ENCODE measurements at places on chromosomes 13 and 19. TPM values are rescaled to one million over a fixed set of nuclear protein-coding genes. Genes with fewer than 3 reads are reported as not detected.

DNA sequence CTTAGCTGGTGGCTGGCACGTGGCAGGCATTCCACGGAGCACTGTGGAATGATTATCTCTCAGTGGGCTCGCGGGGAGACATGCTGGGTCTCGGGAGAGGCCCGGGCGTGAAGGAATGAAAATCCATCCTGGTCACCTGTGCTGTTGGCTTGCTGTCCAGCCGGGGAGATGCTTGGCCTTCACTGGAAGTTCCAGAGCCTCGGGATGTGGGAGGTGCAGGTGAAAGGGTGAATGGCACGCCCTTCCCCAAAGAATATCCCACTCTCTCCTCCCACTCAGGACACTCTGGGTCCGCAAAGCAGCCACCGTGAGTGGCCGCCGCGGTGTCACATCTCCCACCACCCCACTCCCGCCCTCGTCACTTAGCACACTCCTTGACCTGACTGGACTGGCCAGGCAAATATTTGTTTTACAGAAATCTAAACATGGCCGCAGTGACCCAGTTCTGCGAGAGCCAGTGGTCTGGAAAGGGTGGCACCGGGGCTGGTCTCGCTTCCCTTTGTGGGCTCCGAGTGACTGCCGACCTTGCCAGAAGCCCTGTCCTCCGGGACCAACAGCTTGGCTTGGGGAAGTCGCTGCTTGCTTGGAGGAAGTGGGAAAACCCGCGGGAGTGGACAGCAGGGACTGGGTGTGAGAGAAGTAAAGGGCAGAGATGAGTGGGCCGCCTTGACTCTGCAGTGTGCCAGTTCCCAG is 8.0 kb downstream of the DPP9 start:
- DNase-seq = no peak

- no peak for DNase-seq
Observed at GRCh38 chr13:68125087-68125480, 894.9 kb upstream of the PCDH9 start.

Gene LILRA5
- polyA plus RNA-seq = 0.94 TPM

DNA sequence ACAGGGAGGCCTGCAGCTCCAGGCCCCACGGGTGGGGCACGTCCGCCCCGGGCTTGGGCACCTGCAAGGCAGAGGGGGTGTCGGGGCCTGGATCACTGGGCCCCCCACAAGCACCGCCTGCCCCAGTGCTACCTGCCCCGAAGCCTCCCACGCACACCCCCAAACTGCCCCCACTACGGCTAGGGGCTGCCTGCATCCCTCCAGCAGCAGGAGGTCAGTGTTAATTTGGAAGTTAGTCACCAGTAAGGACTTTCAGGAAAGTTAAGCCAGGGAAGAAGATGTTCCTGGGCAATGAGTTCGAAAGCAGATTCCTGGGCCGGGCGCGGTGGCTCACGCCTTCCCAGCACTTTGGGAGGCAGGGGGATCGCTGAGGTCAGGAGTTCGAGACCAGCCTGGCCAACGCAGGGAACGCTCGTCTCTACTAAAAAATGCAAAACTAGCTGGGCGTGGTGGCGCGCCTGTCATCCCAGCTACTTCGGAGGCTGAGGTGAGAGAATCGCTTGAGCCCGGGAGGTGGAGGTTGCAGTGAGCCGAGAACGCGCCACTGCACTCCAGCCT is 5.5 kb downstream of the PEAK3 start:
- DNase-seq = no peak

Gene URAD
- not detected for polyA plus RNA-seq

- no peak for DNase-seq
Observed at GRCh38 chr19:40519352-40520322, 52.8 kb downstream of the SPTBN4 start.

DNA sequence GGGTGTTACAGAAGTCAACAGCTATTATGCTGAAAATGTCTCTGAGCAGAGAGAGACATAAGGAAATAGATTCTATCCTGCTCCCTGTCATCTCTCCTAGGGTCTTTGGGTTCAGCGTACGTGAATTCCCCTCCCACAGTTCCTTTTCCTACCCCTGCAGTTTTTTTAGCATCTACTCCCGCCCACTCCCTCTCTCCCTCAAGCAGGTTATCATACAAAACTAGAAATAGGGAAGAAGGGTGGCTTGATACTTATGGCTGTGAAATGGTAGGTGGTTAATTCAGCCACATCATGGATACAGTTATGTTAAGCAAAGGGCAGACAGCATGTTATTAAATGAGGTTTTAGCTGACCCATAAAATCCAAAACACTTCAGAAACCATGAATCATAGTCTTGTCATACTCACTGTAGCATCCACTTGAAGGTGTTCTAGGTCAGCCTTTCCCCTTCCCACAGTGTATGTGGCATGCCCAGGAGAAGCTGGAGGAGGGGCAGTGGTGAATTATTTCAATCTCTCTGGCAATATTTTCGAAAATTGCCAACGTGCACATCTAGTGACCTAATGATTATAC is 236.8 kb upstream of the SERP2 start:
- no peak for DNase-seq

DNA sequence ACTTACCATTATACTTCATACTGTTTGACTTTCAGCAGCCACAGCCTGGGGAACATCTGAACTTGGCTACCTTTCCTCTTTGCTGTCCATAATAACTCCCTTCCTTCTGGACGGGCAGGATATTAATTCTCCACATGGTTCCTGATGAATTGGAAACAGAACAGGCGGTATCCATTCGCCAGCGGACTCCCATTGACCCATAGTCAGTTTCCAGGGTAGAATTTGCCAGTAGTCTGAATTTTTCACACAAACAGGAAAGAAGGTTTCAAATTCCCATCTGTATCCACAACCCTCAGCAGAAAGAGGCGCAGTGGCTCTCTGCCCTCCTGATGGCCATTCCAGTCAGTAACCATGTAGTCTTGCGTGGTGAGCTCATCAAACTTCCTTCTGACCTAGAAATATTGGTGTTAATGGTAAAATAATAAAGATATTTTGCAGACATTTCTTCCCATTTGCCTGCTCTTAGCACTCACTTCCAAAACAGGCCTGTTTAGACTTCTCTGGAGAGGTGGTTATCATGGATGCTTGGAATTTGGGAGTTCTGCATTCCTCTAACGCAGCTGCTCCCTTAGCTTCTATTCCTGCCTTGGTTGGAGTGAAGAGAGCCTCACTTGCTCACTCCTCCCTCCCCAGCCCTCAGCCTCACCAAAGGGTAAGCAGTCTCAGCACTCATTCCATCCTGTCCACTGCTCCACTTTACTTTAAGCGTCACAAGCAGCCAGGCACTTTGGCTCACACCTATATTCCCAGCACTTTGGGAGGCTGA is 75.0 kb upstream of the OXGR1 start:
- peak; percentile 59 for DNase-seq

DNA sequence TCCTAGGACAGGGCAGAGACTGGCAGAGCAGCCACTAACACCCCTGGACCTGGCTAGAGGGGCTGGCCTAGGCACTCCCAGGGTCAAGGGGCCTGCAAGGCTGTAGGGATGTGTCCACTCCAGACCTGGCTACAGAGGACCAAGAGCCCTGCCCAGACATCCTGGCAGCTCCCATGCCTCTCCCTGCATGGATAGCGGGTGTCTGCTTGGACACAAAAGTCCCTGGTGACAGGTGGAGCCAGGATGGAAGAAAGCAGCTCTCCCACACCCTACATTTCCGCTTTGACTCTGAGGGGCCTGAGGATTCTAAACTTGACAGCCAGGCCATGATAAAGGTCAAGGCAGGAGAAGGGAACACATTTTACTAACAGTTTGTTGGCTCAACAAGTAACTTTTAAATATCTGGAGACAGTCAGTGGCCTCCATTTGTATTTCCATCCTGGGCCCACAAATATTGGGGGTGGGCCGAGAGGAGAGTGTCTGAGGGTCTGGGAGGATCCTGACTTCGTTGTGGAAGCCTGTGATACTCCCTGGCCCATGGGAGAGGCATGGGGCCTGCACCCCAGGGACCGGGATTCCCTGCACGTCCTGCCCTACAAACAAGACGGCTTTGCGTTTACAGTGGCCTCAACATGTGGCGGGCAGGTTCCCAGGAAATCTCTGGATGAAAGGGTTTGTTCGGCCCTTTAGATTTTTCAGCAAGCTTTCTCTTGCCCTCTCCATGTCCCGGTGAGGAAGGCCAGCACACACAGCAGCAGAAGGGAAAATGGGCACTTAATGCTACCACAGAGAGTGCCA is 19.8 kb upstream of the SLC7A9 start:
- no peak for DNase-seq

- no peak for DNase-seq
Observed at GRCh38 chr13:30192320-30193093, 114.8 kb downstream of the KATNAL1 start.

DNA sequence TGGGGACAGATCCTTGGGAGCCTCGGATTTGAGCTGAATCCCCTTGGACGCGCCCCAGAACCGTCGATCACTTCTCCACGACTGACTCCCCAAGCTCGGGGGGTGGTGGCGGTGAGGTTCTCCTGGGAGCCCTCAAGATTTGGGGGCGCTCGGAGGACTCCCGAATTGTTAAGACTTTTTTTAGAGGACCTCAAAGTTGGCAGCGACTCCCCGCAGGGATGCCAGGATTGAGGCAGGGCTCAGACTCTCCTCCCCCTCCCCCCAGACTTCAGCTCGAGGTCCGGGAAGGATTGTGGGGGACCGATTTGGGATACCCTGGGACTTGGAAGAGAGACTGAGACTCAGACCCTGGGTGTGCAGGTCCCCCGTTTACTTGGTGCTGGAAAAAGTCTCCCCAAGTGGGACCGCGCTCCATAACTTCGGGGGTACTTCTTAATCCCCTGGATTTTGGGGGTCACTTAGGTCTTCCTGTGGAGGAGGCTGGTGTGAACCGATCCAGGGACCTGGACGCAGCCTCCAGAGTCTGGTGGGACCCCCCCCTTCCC is 665 bp downstream of the VASP start:
- no peak for DNase-seq

GRCh38 chr19:55365245-55365644 is 2.2 kb upstream of the GARIN5B start:
- DNase-seq = no peak

DNA sequence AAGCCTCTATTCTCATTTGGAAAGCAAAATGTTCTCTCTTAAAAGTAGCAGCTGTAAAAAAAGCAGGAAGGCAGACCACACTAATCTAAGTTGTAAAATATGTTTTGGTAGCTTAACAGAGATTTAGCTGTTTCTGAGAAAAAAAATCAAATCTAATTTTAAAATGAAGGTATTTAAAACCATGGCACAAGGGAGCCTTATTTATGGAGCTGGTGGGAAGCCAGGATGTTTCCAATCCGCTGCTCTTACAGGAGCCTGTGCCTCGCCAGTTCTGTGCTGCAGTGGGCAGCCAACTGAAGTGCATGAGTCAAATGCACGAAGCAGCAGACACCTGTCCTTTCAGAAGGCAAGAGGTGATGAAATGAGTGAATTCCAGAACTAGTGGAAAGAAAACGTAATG is 28.2 kb downstream of the GPC6 start:
- DNase-seq = no peak

- peak; percentile 98 for DNase-seq
Observed at GRCh38 chr19:54473071-54473891, at the start of gene CDC42EP5. CDC42EP5 (minus strand) TSS chr19:54473296; CDS start chr19:54465547, 7,749 bp downstream.

Measured in muscle of back (tissue), 13 donors.